Activated CD8-positive, alpha-beta memory T cell treated with anti-CD3 and anti-CD28 coated beads, Interleukin-2, amount 10 ng/mL, durations not matched to agents 7 days and 5 days (primary cell): ENCODE measurements at places on chromosomes 16 and 17. TPM values are rescaled to one million over a fixed set of nuclear protein-coding genes. Genes with fewer than 3 reads are reported as not detected.

DNA sequence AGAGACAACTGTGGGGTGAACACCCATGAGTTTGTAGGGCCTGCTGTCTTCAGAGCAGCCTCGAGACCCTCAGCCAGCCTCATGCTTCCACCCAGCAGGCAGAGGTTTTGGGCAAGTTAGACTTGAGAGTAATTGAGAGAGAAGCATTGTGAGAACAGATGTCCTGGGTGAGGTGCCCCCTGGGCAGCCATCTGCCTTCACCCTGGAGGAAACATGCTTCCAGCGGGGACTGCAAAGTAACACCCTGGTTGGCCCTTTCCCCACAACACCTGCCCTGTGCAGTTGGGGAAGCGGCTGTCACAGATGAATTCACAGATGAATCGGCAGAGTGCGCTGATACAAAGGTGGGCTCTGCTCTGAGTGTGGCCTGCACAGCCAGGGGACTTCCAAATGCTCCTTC is 23.4 kb downstream of the ATPAF2 start:
- no peak overlapping the region for H3K4me3 ChIP-seq
- H3K36me3 ChIP-seq = peaks cover 3% of the 10 kb centered on the region
- H3K27me3 ChIP-seq = no peaks in the 10 kb centered on the region
- no peak for DNase-seq
- H3K4me1 ChIP-seq = no peaks in the 10 kb centered on the region

GTF3C1 gene
- 58.6 TPM for total RNA-seq

AGRP gene
- not detected for total RNA-seq

- no peak overlapping the region for H3K27ac ChIP-seq
- H3K4me3 ChIP-seq = no peak overlapping the region
- H3K4me1 ChIP-seq = peaks cover 31% of the 10 kb centered on the region
- DNase-seq = no peak
- H3K36me3 ChIP-seq = no peaks in the 10 kb centered on the region
These were observed 1.5 kb downstream of the ALOXE3 start for GRCh38 chr17:8116776-8117175.

KRT24 gene
- total RNA-seq = not detected

DNA sequence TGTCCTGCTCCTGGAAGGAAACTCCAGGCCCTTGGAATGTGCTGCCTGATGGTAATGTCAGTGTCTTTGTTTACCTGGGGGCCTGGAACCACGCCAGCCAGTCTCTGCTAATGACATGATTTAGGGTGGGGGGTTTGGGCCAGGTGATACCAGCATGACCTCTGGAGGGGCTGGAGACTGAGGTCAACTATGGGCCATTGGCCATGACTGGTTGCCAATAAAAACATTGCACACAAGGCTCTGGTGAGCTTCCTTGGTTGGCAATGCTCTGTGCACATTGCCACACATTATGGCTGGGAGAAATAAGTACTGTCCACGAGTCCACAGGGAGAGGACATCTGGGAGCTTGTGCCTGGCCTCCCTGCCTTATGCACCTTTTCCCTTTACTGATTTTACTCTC is 52.5 kb downstream of the LITAF start:
- no peak overlapping the region for H3K27ac ChIP-seq
- H3K4me3 ChIP-seq = no peak overlapping the region
- no peaks in the 10 kb centered on the region for H3K27me3 ChIP-seq

GRCh38 chr17:80704381-80704819 is 159.8 kb downstream of the RPTOR start:
- peaks cover 47% of the 10 kb centered on the region for H3K36me3 ChIP-seq
- no peak overlapping the region for H3K4me3 ChIP-seq
- H3K27me3 ChIP-seq = no peaks in the 10 kb centered on the region
- DNase-seq = no peak
- peaks cover 76% of the 10 kb centered on the region for H3K4me1 ChIP-seq

FDXR gene
- total RNA-seq = 38.2 TPM

DNA sequence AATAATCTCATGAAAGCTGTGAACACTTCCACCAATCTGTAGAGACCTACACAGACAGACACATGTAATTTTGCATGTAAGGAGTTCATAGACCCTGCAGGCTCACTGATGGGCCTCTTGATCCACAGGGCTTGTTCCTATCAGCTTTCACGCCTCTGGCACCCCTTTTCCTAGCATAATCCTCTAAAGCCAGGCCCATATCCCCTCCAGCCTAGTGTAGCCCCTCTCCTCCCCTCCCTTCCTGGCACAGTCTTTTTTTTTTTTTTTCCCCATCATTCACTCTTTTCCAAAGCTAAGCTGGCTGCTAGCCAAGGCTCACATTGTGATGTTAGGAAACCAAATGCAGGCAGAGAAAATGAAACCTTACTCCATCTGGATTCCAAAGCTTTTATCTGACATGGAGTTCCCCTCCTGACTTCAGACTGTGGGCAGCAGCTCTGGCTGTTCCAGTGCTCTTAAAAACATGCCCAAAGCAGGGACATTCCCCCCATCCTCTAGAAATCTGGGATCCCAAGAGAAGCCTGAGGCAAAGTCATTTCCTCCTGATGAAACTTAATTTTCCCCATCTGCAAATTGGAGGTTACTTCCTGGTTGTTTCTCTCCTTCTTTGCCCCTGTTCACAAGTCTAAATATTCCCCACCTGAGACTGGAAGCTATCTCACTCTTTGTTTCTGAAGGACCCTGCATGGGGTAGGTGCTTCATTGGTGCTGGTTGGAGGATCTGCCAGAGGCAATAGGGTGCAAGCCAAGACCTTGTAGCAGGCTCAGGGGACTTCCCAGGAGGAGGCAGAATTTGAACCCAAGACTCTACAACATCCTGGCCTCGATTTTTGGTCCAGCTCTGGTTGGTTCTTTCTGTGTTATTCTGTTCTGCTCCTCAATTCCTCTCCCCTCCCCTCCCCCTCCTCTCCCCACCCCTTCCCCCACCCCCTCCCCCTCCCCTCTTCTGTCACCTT is 9.9 kb upstream of the CCL5 start:
- H3K4me1 ChIP-seq = peaks cover 78% of the 10 kb centered on the region
- DNase-seq = no peak
- peak overlapping the region; percentile 48 for H3K4me3 ChIP-seq
- H3K27ac ChIP-seq = peak overlapping the region; percentile 90

ASGR1 gene
- 0.35 TPM for total RNA-seq
